ENCODE measurements at places on chromosomes 5 and 9.

DNA sequence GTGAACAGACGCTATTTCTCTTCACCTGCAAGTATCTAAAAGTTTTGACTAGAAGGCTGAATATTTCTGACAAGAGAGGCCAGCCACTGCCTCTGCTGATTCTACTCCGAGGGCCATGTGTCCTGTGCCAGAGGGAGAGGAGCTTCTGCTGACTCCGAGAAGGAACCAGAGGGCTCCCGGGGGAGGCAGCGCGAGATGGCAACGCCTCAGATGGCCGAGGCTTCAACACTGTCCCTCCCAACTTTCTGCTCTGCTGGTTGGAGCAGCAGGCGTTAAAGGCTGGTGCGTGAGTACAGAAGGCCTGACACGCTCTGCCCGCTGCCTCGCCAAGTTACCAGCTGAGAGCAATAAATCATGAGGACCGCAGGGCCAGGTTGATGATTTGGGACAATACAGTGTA lies 178.8 kb downstream of the GAPVD1 start:
- no peak for DNase-seq

- DNase-seq: no peak
Observed at GRCh38 chr5:35061211-35061770, 13.5 kb upstream of the AGXT2 start.

DNA sequence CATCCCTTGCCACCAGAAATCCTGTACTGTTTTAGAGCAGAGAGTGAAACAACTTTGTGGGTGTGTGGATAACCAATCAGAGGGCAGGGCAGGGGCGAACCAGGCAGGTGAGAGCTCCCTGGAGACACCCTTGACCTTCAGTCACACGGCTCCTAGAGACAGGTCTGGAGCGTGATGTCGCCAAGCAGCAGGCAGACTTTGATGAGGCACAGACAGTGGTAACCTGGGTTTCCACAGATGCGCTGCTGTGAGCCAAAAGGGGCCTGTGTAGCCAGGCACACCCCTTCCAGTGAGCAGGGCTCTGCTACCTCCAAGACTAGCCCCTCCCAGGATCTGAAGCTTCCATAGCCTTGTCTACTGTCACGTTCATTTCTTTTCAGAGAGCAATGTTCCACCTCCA lies 317.8 kb upstream of the ADCY2 start:
- DNase-seq: no peak

GRCh38 chr5:169408731-169409130 lies 107.8 kb upstream of the SLIT3 start:
- no peak for DNase-seq

GRCh38 chr9:68832861-68833518 lies 128.0 kb downstream of the PIP5K1B start:
- no peak for DNase-seq

- no peak for DNase-seq
Observed at GRCh38 chr9:6229619-6230018, 14.0 kb downstream of the IL33 start.

DNA sequence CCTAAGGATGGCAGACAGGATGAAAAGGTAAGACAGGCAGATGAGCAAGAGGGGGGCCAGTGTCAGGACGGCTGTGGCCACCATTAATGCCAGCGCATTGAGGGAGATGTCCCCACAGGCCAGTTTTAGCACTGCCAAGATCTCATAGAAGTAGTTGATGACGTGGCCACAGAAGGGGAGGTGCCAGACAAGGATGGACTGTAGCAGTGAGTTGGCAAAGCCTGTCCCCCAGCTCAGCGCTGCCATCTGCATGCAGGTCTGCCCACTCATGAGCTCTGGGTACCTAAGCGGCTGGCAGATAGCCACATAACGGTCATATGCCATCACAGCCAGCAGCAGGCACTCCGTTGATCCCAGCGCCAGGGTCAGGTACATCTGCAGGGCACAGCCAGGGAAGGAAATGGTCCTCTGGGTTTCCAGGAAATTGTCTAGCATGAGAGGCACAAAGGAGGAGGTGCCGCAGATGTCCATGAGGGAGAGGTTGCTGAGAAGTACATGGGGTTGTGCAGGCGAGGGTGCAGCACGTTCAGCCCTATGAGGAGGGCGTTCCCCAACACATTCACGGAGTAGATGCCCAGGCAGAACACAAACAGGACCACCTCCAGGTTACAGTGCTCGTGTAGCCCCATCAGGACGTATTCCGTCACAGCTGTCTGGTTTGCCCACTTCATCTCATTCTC lies 10.8 kb downstream of the OR13J1 start:
- DNase-seq: no peak

- DNase-seq: peak; percentile 52
Observed at GRCh38 chr5:176542596-176543427, 5.6 kb upstream of the RNF44 start.

GRCh38 chr5:169838688-169839087 lies 141.6 kb downstream of the INSYN2B start:
- peak; percentile 65 for DNase-seq

DNA sequence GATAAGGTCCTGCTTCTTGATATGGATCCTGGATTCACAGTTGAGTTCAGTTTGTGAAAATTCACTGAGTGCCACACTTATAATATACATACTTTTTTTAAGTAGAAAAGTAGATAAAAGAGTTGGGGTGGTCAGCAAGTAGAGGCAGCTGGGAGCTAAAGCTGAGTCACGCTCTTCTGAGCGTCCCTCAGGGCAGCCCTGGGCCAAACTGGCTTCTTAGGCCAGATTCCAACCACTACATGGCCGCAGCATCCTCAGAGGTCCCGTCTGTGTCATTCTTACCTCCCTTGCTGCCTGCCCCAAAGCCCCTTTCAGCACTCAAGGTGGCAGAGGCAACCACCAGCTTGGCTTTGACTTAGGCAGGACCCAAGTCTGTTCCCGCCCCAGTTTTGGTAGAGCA lies 123.3 kb upstream of the TBC1D2 start:
- DNase-seq: no peak

GRCh38 chr5:31470608-31471007 lies 61.3 kb downstream of the DROSHA start:
- DNase-seq: no peak

DNA sequence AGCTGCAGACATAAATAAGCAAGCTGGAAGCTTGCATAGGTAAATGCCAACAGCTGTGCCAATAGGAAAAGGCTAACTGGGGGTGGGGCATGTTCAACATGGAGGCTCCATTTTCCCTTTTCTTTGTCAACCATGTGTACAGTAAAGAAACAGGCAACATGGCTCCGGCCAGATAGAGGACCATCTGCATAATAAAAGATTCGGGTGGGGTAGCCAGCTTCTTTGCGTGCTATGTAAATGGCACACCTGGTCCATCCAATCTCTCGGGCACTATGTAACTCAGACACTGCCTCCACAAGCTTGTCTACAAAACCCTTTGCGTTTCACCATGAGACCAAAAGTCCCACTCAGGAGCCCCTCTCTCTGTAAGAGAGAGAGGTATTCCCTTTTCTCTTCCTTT lies 41.7 kb upstream of the DENND4C start:
- no peak for DNase-seq

DNA sequence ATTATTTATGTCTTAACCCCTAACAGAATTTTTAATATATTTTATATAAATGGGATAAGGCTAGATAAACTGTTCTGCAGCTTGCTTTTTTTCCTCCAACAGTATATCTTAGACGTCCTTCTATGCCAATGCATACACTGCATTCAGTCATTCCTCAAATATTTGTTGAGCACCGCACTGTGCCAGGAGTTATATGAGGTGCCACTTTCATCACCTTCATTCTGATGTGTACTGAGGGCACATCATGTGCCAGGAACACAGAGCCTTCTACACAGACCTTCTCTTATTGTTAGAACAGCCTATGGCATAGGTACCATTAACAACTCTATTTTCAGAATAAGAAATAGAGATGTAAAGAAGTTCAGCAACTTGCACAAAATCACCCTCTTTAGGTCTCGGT lies 570.1 kb downstream of the CDK5RAP2 start:
- DNase-seq: no peak

DNA sequence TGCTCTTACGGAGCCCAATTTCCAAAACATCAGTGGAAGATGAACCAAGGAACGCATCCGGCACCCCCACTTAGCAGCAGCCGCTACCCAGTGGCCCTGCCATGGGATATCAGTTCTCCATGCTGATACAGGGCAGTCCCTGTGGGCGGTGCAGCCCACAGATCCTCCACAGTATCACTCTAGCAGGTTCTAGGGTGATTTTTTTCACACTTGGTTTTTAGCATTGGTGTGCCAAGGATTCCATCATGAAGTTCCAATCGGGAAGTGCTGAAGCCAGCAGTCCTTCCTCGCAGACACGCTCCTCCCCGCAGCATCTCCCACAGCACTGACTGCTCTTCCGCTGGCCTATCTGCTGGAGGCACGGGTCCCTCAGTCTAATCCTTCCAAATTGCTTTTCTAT lies 261.9 kb downstream of the SYK start:
- no peak for DNase-seq
